Renal cortex interstitium (tissue), 15 donors: ENCODE measurements at places on chromosomes 11 and 22. TPM values are rescaled to one million over a fixed set of nuclear protein-coding genes. Genes with fewer than 3 reads are reported as not detected.

DCHS1 gene
- polyA plus RNA-seq, result 29.1 TPM

PRR5L gene
- polyA plus RNA-seq, result 16.2 TPM

NELL1 gene
- 1.7 TPM for polyA plus RNA-seq

WNT7B gene
- 5.8 TPM for polyA plus RNA-seq

VPS37C gene
- 19.2 TPM for polyA plus RNA-seq

PATE2 gene
- polyA plus RNA-seq, result not detected

GRCh38 chr11:119663279-119663678, 65.7 kb downstream of the NECTIN1 start:
- no peak for DNase-seq

DNA sequence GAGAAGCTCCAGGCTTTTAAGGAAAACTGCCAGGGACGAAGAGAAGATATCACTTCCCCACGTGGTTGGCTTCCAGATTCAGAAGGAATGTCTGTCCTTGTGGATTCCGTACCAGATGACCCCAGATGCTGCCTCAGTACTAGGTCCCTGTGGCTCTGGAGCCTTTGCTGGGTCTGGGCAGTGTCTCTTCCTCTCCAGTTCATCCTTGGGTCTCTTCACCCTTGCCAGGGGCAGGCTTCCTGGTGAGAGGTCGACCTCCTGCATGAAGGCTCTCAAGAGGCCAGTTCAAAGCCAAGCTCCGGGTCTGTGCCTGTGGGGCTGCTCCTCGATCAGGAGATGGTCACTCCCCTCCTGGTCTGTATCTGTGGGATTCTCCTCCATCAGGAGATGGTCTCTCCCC, 74.7 kb upstream of the B3GAT1 start:
- no peak for DNase-seq

- no peak for DNase-seq
Measured at GRCh38 chr22:25996669-25997068, 172.6 kb upstream of the SEZ6L start.

GRCh38 chr11:109695696-109696095, 273.7 kb downstream of the C11orf87 start:
- DNase-seq, result no peak

DNA sequence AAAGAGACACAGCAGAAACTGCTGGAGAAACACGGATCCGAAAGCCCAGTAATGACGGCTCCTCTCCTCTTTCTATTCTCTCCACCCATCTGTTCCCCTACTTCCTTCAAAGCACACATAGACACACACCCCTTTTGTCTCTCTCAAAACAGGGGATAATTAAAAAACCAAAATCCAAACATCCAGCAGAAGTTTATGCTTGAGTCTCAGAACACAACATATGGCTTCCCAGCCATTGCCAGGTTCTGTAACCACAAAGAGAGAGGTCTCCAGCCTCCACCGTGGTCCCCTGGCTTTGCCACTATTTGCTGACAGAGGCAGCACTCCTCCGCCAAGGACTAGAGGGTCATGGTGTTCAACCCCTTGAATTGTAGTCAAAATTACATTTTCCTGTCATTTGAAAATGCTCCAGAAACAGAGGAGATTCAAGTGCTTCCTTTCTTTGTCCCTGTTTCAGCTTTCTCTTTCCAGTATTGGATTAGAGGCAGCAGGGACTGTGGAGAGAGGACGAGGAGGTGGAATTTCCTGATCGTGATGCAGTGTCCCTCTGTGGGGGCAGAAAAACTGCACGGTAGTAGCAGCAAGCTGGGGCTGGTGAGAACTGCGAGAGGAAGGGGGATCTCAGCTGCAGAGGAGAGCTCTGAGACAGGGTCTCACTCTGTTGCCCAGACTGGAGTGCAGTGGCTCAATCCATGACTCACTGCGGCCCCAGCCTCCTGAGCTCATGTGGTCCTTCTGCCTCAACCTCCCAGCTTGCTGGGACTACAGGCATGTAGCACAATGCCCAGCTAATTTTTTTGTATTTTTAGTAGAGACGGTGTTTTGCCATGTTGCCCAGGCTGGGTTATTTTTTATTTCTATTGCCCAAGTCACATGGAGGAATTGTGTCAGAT, 60.3 kb downstream of the UBASH3B start:
- no peak for DNase-seq

GRCh38 chr11:68994161-68994893, 13.5 kb upstream of the MRGPRD start:
- no peak for DNase-seq

DNA sequence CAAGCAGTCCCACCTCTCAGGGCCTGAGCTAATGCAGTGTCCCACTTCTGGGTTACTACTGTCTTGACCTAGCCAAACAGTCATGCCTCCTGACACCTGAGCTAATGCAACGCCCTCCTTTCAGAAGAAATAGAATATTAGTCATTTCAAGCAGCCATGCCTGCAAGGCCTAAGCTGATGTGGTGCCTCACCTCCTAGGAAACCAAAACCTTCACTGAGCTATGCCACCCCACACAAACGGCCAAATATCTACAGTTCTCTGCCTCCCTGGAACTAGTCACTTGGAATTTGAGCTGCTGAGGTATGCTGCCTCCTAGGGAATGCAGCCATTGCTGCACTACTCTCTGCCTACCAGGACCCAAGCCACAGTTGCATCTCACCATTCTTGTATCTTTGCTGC, 8.3 kb upstream of the MS4A6E start:
- DNase-seq, result no peak
